ENCODE measurements at places on chromosomes 13 and 19.

- DNase-seq, result no peak
Measured at GRCh38 chr13:102812611-102813287, 13.8 kb downstream of the BIVM start.

DNA sequence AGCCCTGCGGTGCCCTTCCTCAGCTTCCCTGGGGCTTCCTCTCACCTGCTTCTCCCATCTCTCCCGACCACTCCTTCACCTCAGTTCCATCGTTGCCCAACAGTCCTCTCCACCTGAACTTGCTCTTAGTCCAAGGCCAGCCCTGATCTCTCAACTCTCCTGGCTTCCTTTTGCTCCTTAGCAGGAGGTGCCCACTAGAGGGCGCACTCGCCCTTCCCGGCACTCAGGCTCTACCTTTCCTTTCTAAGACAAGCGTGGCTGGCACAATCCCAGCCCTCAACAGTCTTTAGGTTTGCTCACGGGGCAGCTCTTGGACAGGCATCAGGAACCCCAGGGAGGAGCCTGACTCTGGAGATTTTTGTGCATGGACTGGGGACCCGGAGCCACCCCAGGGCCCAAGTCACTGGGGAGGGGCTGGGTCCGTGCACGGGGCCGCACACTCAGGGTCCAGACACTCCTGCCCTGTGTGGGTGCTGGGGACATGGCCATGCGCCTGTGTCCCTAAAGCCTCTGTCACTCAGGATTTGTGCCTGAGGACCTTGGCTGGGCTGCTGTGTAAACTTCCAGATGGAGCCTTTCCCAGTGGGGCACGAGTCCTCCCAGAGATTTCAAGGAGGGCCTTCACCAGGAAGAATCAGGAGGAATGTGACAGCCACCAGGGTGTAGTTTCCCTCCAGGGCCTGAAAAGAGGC is 12.1 kb upstream of the CEACAM8 start:
- DNase-seq, result no peak

DNA sequence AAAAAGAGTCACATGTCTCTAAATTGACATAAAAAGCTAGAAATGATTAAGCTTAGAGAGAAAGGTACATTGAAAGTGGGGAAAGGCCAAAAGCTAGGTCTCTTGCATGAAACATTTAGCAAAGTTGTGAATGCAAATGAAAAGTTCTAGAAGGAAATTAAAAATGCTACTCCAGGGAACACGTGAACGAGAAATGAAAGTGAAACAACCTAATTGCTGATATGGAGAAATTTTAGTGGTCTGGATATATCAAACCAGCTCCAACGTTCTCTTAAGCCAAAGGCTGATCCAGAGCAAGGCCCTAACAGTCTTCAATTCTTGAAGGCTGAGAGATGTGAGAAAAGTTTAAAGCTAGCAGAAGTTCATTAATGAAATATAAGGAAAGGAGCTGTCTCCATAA is 419.8 kb downstream of the SLITRK6 start:
- no peak for DNase-seq

- DNase-seq, result no peak
Measured at GRCh38 chr13:33351319-33351718, 65.8 kb upstream of the STARD13 start.

DNA sequence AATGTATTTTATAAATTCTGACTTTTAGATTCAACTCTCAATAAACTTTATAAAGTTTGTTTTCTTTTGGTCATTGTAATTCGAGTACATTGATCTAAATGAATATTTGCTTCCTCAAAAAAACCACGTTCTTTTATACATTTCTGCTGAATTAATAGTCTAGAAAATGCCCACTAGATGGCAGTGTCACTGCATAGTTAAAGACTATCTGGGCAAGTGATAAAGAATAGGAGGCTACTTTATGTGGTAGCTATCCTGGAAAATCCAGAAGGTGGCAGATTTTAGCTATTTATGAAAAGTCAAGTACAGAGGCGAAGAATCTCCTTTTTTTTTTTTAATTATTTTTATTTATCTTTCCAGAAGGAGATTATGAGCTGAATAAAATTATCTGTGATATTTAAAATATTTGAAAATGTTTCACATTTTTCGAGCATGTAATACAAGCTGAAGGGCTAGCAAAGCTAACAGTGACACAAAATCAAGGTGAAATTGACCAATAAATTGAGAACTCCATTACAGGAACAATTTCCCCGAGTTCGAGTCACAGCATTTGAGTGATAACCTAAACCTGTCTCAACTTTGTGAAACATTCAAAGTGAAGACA is 221.8 kb downstream of the OLFM4 start:
- peak; percentile 34 for DNase-seq

Data from AG04449 (cell line).